PC-3 (cell line): ENCODE measurements at places on chromosomes 12 and 14. TPM values are rescaled to one million over a fixed set of nuclear protein-coding genes. Genes with fewer than 3 reads are reported as not detected.
A peak's percentile ranks its signal among the peaks of the same experiment; 100 is the strongest.

Gene RAN
- 3,300 and 3,371 TPM in 2 replicates for total RNA-seq

GRCh38 chr12:104049903-104050356 is at the start of gene GLT8D2:
TSS of gene GLT8D2 (minus strand) at chr12:104050187. CDS start at chr12:104019648, 30,539 bp downstream.
- DNase-seq = peak; percentile 61
- H3K4me1 ChIP-seq = peaks cover 15% of the 10 kb centered on the region
- peak within 1 kb of the TSS; percentile 76 for H3K4me3 ChIP-seq

GRCh38 chr14:91839749-91840148 is 27.6 kb downstream of the TC2N start:
- H3K36me3 ChIP-seq = no peaks in the 10 kb centered on the region
- H3K27me3 ChIP-seq = peaks cover 26% of the 10 kb centered on the region
- peaks cover 5% of the 10 kb centered on the region; the same call in 1 of the 2 replicates for H3K4me1 ChIP-seq
- DNase-seq = no peak
- no peak overlapping the region for H3K4me3 ChIP-seq

Gene LYZ
- not detected in 2 replicates for total RNA-seq

Gene PLCZ1
- total RNA-seq = not detected in 2 replicates

DNA sequence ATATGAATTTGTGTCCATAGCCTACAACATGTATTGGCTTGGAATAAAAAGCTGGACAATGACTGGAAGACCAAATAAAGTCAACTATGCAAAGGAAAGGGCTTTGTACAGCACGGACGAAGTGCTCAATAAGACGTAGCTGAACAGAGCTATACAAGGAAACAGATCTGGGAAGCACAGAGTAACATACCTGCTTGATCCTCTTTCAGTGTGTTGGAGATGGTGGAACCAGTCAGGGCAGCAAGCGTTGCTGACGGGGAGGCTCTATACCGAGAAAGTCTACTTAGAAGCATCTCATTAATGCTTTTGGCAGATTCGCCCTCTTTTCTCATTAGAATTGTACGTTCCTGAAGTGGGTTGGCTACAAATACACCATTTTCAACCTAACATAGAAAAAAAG is 99.3 kb downstream of the HECTD4 start:
- no peak overlapping the region for H3K27ac ChIP-seq
- H3K4me3 ChIP-seq = no peak overlapping the region
- no peaks in the 10 kb centered on the region for H3K27me3 ChIP-seq
- no peak for DNase-seq
- no peaks in the 10 kb centered on the region; the same call in 1 of the 2 replicates for H3K36me3 ChIP-seq

- H3K36me3 ChIP-seq = peaks cover 24% of the 10 kb centered on the region; the same call in 1 of the 2 replicates
- no peaks in the 10 kb centered on the region for H3K27me3 ChIP-seq
- H3K27ac ChIP-seq = no peak overlapping the region
- H3K4me1 ChIP-seq = no peaks in the 10 kb centered on the region
Observed at GRCh38 chr12:100295764-100296555, 29.0 kb downstream of the SCYL2 start.

- H3K4me1 ChIP-seq = peaks cover 6% of the 10 kb centered on the region; the same call in 1 of the 2 replicates
- H3K36me3 ChIP-seq = no peaks in the 10 kb centered on the region
- H3K27ac ChIP-seq = no peak overlapping the region
- no peak for DNase-seq
Observed at GRCh38 chr12:9856894-9857293, 12.3 kb downstream of the CLEC2B start.

Gene MYH6
- not detected in 2 replicates for total RNA-seq

- H3K4me1 ChIP-seq = no peaks in the 10 kb centered on the region
- H3K4me3 ChIP-seq = no peak overlapping the region
- H3K36me3 ChIP-seq = no peaks in the 10 kb centered on the region
- H3K27ac ChIP-seq = no peak overlapping the region
- no peaks in the 10 kb centered on the region for H3K27me3 ChIP-seq
Observed at GRCh38 chr12:130335517-130336392, 1.9 kb upstream of the PIWIL1 start.

GRCh38 chr12:121649819-121650353 is 19.6 kb downstream of the MORN3 start:
- no peaks in the 10 kb centered on the region for H3K27me3 ChIP-seq
- H3K4me3 ChIP-seq = no peak overlapping the region
- H3K27ac ChIP-seq = no peak overlapping the region
- DNase-seq = no peak
- no peaks in the 10 kb centered on the region for H3K4me1 ChIP-seq

Gene RNASE7
- total RNA-seq = not detected in 2 replicates

- H3K27ac ChIP-seq = no peak overlapping the region
- no peak overlapping the region for H3K4me3 ChIP-seq
- peaks cover 16% of the 10 kb centered on the region for H3K4me1 ChIP-seq
- 0 out of 2 replicates have a peak, but pooled peaks cover 7% of the 10 kb centered on the region for H3K27me3 ChIP-seq
Observed at GRCh38 chr12:71810921-71811320, 28.6 kb upstream of the TBC1D15 start.

Gene SERPINA10
- total RNA-seq = not detected in 2 replicates

DNA sequence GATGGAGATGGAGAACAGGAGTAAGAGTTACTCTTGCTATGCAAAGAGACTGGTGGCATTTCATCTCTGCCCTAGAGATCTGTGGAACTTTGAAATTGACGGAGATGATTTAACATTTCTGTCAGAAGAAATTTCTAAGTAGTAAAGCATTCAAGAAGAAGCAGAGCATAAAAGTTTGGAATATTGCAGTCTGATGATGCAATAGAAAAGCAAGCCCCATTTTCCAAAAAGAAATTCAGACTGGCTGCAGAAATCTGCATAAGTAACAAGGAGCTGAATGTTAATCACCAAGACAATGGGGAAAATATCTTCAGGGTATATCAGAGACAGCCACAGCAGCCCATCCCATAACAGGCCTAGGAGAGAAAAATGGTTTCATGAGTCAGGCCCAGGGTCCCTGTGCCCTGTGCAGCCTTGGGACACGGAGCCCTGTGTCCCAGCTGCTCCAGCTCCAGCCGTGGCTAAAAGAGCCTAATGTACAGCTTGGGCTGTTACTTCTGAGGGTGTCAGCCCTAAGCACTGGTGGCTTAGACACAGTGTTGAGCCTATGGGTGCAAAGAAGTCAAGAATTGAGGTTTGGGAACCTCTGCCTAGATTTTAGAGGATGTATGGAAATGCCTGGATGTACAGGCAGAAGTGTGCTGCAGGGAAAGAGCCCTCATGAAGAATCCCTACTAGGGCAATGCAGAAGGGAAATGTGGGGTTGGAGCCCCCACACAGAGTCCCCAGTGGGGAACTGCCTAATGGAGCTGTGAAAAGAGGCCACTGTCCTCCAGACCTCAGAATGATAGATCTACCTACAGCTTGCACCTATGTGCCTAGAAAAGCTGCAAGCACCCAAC is 616.6 kb downstream of the SLC16A7 start:
- no peak overlapping the region for H3K27ac ChIP-seq
- no peaks in the 10 kb centered on the region for H3K27me3 ChIP-seq
- H3K4me1 ChIP-seq = peaks cover 6% of the 10 kb centered on the region; the same call in 1 of the 2 replicates
- no peaks in the 10 kb centered on the region for H3K36me3 ChIP-seq
- DNase-seq = no peak

- H3K4me1 ChIP-seq = no peaks in the 10 kb centered on the region
- H3K27ac ChIP-seq = no peak overlapping the region
- DNase-seq = no peak
Observed at GRCh38 chr12:131049549-131050339, 96.0 kb downstream of the ADGRD1 start.

Gene RASSF9
- total RNA-seq = 0.17 TPM in 1 of 2 replicates, not detected in the other

- H3K4me3 ChIP-seq = no peak overlapping the region
- H3K27me3 ChIP-seq = no peaks in the 10 kb centered on the region
- H3K27ac ChIP-seq = no peak overlapping the region
Observed at GRCh38 chr14:68771631-68772030, 21.2 kb downstream of the ZFP36L1 start.

Gene AICDA
- not detected in 2 replicates for total RNA-seq

Gene MYF6
- total RNA-seq = not detected in 2 replicates

- no peak overlapping the region for H3K4me3 ChIP-seq
- no peaks in the 10 kb centered on the region for H3K27me3 ChIP-seq
- no peaks in the 10 kb centered on the region for H3K4me1 ChIP-seq
- no peak for DNase-seq
- no peaks in the 10 kb centered on the region for H3K36me3 ChIP-seq
Observed at GRCh38 chr12:102417055-102417454, 63.3 kb downstream of the IGF1 start.

- H3K27ac ChIP-seq = no peak overlapping the region
- H3K4me3 ChIP-seq = no peak overlapping the region
- H3K4me1 ChIP-seq = peaks cover 37% of the 10 kb centered on the region
- no peaks in the 10 kb centered on the region; the same call in 1 of the 2 replicates for H3K36me3 ChIP-seq
- DNase-seq = no peak
Observed at GRCh38 chr14:103140316-103141109, 17.3 kb downstream of the TNFAIP2 start.

Gene E2F7
- 17.2 and 19.0 TPM in 2 replicates for total RNA-seq

Gene EXOC3L4
- 1.4 and 2.0 TPM in 2 replicates for total RNA-seq

GRCh38 chr12:115639648-115640012 is 637.9 kb downstream of the MED13L start:
- H3K4me3 ChIP-seq = no peak overlapping the region
- H3K4me1 ChIP-seq = no peaks in the 10 kb centered on the region

Gene ATG101
- total RNA-seq = 110 and 167 TPM in 2 replicates

Gene TMTC2
- 10.7 and 17.5 TPM in 2 replicates for total RNA-seq

Gene LRTM2
- not detected in 2 replicates for total RNA-seq

DNA sequence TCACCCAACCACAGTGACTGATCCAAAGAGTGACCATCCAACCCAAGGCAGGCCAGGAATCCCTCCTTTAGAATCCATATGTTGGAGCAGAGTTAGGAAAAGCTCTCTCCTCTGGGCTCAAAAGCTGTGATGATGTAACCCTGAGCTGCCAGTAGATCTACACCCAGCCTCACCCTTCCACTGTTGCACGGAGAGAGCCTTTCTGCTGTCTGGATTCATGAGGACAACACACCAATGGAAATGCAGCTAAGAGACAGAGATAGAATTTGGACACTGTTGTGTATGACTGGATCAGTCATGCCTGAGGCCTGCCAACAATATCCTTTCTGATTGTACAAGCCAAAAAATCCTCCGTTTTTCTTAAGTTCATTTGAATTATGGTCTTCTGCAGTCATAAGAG is 4.4 kb upstream of the OR6J1 start:
- H3K27me3 ChIP-seq = no peaks in the 10 kb centered on the region
- peaks cover 55% of the 10 kb centered on the region for H3K4me1 ChIP-seq

GRCh38 chr12:63149909-63150712 is 890 bp downstream of the AVPR1A start:
- DNase-seq = no peak
- 0 out of 2 replicates have a peak, but pooled peaks cover 5% of the 10 kb centered on the region for H3K4me1 ChIP-seq
- no peaks in the 10 kb centered on the region for H3K36me3 ChIP-seq
- H3K27ac ChIP-seq = no peak overlapping the region

GRCh38 chr12:27899151-27899661 is 73.3 kb downstream of the PTHLH start:
- H3K36me3 ChIP-seq = no peaks in the 10 kb centered on the region
- H3K27ac ChIP-seq = peak overlapping the region; percentile 10
- H3K4me1 ChIP-seq = peaks cover 10% of the 10 kb centered on the region
- H3K4me3 ChIP-seq = no peak overlapping the region

Gene RNF212B
- not detected in 2 replicates for total RNA-seq

DNA sequence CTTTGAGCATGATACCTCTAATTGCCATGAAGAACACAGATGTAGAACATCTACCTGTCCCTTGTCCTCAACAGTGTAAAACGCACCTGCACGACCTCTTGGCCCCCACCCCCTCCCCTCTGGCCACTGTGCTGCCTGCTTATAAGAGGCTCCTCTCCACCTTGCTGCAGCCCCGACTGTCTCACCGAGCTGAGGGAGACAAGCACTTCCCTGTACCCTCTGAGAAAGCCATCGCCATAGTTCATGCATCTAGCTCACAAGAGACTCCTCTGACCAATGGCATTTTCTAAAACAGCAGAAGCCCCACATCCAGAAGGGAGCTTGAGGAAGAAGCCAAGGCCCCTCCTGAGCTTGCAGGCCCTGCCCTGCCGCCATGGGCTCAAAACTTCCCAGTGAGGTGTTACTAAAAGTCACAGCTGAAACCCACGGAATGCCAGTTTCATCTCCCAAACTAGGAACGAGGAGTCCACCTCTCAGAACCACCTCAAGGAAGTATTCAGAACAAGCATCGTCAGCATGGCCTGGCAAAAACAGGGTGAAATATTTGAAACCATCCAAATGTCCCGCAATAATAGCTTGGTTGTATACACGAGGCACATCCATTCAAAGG is 21.5 kb upstream of the ANO2 start:
- H3K27ac ChIP-seq = no peak overlapping the region
- H3K4me3 ChIP-seq = no peak overlapping the region
- H3K4me1 ChIP-seq = no peaks in the 10 kb centered on the region
- peaks cover 5% of the 10 kb centered on the region for H3K27me3 ChIP-seq
- H3K36me3 ChIP-seq = no peaks in the 10 kb centered on the region
